ENCODE measurements at places on chromosomes 5 and 9.
A peak's percentile ranks its signal among the peaks of the same experiment; 100 is the strongest.

GRCh38 chr9:98215821-98216220 is 23.4 kb upstream of the CORO2A start:
- DNase-seq, result peak; percentile 33

DNA sequence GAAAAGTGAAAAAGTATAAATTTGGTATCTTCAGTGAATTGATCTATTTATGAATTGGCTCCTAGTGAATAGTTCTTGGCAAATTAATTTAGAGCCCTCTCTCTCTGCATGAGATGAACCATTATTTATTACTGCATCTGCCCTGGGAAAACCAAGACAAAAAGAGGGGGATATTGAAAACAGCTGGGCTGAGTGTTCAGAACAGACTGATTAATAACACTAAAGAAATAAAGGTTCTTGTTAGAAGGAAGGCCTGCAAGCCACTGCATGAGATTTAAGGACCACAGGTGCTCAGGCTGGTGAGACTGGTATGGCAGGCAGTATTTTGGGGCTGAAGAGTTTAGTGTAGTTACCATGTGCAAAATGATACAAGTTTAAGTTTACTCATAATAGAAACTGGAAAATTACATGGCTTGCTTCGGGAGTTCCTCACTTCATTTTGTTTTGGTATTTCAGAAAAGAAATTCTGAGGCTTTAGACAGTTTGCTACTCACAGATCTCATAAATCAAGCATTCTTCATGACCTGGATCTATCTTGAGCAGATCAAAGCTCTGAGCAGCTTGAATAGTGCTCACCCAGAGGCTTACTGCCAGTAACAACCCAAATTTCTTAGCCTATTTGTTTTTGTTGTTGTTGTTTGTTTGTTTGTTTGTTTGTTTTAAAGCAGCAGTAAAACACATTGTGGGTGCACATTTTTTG is 56.1 kb downstream of the KIAA1958 start:
- no peak for DNase-seq

DNA sequence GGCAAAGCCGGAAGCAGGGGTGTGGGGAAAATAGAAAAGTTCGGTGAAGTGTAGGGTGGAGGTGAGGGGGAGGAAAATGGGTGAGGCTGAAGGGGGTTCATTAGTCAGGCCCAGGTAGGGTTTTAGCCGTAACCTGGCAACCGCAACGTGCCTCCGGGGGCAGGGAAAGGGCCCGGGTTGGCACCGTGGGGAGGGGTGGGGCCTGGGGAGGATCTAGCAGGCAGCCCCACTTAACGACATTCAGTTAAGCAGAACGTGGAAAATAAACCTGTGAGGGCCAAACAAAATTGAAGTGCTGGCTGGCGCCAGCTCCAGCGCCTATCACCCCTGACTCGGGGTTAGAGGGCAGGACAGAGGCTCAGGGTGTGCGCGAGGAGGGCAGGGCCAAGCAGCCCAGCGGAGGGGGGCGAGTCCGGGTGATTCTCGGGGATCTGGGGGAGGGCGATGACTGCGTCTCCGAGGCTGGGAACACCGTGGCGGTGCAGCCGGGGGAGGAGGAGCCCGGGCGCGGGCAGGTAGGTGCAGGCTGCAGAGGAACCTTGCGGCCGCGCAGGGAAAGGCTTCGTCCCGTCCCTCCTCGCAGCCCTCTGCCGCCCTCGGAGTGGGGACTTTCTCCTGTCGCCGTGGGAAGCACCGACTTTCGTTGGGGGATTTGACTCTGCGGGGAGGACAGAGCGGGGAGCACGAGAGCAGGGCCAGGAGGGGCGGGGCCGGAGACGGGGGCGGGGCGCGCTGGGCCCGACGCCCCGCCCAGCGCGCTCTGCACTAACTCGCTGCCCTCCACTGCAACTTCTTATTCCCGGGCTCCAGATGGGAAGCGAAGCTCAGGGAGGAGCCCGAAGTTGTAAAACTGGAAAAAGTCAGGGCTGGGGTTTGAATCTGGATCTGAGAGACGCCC is 5.1 kb downstream of the RGS14 start:
- peak; percentile 84 for DNase-seq

GRCh38 chr5:163807781-163808180 is 302.4 kb downstream of the MAT2B start:
- DNase-seq, result no peak

DNA sequence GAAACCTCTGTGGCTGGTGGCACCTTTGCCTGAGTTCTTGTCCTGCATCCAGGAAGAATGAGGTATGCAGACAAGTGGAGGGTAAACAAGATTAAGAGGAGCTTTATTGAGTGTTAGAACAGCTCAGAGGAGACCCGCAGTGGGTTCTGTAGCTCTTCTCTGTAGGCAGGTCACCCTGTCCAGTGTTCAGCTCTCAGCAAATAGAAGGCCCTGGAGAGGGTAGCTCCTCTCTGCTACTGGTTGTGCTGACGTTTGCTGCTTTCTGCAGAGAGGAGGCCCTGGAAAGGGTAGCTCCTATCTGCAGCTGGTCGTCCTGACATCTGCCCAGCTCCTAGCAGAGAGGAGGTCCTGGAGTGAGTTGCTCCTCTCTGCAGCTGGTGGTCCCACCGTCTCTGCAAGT is 96.8 kb upstream of the CCDC112 start:
- no peak for DNase-seq

DNA sequence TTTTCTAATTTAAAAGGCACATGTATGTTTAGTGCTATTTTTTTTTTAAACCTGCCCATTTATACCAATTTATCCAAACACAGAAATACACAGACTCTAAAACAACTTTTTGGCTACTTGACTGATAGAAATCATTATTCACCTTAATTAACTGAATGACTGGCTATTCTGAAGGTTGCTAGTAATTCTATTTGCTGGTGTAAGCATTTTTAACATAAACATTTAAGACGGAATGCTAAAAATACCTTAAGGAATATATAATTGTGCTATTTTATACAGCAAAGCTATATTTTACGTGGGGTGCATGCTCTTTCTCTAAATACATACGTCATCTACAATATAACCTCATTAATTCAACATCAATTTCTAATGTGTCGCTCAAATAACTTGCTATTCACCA is 14.9 kb downstream of the GLIS3 start:
- no peak for DNase-seq

- DNase-seq, result no peak
Observed at GRCh38 chr9:120701248-120701647, 13.0 kb downstream of the MEGF9 start.

DNA sequence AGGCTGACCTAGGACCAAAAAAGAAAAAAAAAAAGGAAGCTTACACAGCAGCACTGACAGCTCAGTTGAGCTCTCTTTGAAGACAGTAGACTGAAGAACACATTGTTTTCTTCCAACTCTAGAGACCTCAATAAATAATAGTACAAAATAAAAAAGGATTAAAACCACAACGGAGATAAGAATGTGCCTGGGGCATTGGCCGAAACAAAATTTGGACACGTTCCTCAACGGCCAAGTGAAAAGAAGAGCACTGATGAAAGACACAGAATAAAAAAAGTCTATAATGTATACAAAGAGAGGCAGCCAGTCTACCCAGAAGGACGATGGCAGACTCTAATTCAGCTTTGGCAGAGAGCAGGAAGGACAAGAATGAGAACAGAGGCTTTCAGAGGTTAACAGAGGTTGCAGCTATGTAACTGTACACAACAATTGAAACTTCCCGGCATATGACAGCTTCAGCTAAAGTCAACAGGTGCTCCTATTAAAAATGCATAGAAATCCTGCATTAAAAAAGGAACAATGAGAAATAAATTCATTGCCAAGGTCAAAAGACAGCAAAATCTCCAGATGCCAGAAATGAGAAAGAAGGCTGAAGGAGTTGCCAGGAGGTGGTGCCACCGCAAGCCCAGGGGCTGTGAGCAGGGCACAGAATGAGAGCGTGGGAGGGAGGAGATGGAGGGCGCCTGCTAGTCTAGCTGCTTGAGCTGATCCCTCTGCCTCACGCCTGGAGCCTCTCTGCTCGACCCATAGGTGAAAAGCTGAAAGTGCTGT is 113.9 kb downstream of the DCP2 start:
- DNase-seq, result peak; percentile 42

DNA sequence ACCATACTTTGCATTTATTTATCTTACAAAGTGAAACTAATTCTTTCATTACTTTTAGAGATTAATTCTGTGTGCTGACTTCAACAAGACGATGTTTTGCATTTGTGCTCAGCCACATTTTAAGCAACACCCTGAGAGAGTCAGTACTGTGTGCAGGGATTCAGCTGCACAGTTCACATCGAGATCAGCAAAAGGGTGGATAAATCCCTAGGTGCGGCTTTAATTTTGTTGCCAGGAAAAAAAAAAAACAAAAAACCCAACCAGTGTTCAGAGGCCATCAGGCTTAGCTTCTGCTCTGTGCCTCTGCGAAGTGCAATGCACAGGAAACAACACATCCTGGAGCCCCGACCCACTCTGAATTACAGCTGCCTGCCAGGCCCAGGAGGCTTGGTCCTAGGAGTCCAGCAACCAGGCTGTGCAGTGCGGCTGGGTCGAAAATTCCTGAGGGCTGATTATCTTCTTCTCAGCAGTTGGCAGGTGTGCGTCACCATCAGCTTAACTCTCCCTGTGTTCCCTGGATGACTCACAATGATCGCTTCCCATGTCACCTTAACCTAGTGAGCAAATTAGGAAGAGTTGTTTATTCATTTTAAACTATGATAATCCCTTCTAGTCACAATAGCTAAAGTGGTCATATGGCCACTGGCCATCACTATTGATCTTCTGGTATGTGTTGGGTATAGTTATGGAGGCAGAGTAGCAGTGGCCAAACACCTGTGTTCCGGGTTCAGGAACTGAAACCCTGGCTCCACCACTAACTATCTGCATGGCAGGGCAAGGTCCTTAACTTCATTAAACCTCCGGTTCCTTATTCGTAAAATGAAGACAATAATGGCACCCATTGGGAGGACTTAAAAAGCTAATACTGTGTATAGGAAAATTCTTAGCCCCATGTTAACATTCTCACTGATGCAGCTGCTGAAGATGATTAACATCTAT is 31.2 kb upstream of the NDUFB6 start:
- no peak for DNase-seq

DNA sequence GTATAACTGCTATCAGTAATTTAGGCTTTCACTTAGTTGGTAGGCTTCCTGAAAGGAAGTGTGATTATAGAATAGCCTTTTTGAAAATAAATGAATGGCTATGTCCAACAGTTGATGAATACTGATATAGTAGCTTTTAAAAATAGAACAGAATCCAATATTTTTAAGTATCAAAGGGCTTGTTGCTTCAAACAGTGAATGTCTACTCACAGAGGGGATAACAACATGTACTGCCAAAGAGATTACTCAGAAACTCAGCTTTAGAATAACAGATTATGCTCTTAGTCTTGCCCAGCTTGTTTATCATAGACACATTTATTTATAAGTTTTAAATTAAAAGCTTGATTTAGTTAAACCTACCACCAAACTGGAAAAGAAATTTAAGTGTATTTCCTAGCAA is 132.6 kb downstream of the XRCC4 start:
- no peak for DNase-seq

GRCh38 chr9:92973700-92974099 is 26.4 kb downstream of the FGD3 start:
- no peak for DNase-seq

GRCh38 chr5:142289708-142290576 is 34.9 kb downstream of the SPRY4 start:
- DNase-seq, result no peak

DNA sequence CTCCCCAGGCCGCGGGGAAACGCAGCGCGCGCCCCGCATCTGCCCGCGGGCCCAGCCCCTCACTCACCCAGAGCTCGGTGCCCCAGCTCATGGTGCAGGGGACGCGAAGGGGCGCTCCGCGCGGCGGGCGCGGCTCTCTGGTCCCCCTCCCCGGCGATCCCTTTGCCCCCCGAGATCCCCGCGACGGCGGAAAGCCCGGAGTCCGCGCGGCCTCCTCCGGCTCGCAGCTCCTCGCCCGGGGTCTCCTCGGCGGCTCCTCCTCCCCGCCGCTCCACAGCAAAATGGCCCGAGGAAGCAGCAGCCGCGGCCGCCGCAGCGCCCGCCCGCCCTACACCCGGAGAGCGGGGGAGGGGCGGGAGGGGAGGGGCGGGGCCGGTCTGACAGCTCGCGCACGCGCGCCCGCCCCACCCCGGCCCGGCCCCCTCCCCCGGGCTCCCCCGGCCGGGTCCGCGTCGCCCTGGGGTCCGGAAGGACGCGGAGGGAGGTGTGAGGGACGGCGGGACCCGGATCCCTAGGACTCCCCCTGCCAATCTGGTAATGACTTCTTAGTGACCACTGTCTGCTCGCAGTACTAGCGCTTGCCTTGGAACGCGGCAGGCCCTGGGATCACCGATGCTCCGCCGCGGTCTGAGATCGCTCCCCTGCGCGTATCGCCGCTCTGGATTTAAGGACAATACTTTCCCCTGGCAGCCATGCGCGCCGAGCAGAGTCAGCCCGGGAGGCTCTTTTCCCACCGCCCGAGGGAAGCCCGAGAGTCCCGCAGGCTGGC is at the start of gene FNBP1:
Gene FNBP1 (minus strand): TSS at position 305 of the 769 bp plus-strand sequence. CDS start 214 bp downstream, at position 91.
- peak; percentile 91 for DNase-seq

- no peak for DNase-seq
Observed at GRCh38 chr5:131988601-131989000, 22.9 kb downstream of the ACSL6 start.

- DNase-seq, result no peak
Observed at GRCh38 chr9:4668604-4669003, 2.3 kb upstream of the SPATA6L start.

- DNase-seq, result peak; percentile 76
Observed at GRCh38 chr9:129487658-129488483, 133.0 kb downstream of the C9orf50 start.

- DNase-seq, result peak; percentile 61
Observed at GRCh38 chr9:4519604-4520003, 29.3 kb downstream of the SLC1A1 start.

GRCh38 chr9:84709056-84709455 is 39.5 kb downstream of the NTRK2 start:
- no peak for DNase-seq

- DNase-seq, result no peak
Observed at GRCh38 chr9:84139296-84140070, 158.9 kb downstream of the RMI1 start.

- no peak for DNase-seq
Observed at GRCh38 chr5:138874771-138875551, at the start of gene LRRTM2. TSS of gene LRRTM2 (minus strand) at chr5:138875335. CDS start at chr5:138874911, 424 bp downstream.

DNA sequence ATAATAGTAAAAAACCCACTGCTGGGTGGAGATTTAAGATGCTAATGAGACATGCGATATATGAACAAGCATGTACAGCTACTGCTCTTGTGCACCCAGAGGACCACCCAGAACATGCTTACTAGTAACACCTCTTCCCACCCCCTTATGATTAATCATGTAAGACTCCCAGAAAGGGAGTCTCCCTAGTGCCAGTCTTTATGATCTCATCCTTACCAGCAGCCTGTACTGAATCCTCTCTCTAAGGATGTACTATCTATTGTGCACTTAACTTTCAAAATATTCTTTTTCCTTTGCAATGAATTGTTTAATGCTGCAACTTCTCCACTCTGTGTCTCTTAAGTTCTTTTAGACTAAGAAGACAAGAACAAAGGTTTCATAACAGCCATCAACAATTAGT is 9.1 kb upstream of the MAT2B start:
- DNase-seq, result no peak

GRCh38 chr9:131227112-131227958 is 49.0 kb downstream of the FAM78A start:
- DNase-seq, result no peak

- DNase-seq, result no peak
Observed at GRCh38 chr9:83266666-83267496, 203.9 kb upstream of the RASEF start.

- no peak for DNase-seq
Observed at GRCh38 chr9:36221667-36222066, 30.9 kb downstream of the CLTA start.

- no peak for DNase-seq
Observed at GRCh38 chr5:142356349-142356715, 31.5 kb upstream of the SPRY4 start.

GRCh38 chr5:151107084-151107483 is 26.2 kb upstream of the TNIP1 start:
- no peak for DNase-seq

Measured in activated CD4-positive, alpha-beta T cell treated with anti-CD3 and anti-CD28 coated beads for 36 hours (primary cell).